Renal cortex interstitium (tissue), 15 donors: ENCODE measurements at places on chromosomes 2 and 18. TPM values are rescaled to one million over a fixed set of nuclear protein-coding genes. Genes with fewer than 3 reads are reported as not detected.

The ACTG2 gene
- polyA plus RNA-seq, result 0.50 TPM

The SULT1C2 gene
- 54.9 TPM for polyA plus RNA-seq

The TACR1 gene
- 1.1 TPM for polyA plus RNA-seq

The CCDC74B gene
- 14.1 TPM for polyA plus RNA-seq

The CFC1 gene
- polyA plus RNA-seq, result not detected

DNA sequence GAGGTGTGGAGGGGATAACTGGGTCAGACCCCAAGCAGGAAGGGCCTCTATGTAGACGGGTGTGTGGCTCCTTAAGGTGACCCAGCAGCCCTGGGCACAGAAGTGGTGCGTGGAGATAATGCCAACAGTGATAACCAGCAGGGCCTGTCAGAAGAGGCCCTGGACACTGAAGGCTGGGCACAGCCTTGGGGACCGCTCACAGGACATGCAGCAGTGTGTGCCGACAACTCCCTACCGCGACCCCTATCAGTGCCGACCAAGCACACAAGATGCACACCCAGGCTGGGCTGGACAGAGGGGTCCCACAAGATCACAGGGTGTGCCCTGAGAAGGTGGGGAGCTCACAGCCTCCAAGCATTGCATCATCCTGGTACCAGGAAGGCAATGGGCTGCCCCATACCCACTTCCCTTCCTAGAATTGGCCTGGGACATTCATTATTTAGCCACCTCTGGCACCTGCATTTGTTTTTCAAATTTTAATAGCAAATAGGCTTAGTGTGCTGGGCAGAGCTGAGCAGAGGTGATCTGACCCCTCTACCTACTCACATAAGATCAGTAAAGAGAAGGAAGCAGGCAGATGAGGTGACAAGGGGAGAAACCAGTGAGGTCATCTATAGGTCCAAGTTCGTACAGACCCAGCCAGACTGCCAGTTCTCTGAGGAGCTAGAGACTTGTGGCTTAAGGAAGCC is 55.2 kb downstream of the BCL11A start:
- no peak for DNase-seq

GRCh38 chr2:233131936-233132720 is 72.0 kb downstream of the INPP5D start:
- no peak for DNase-seq

GRCh38 chr2:178830451-178830850 is 23.2 kb upstream of the TTN start:
- DNase-seq, result no peak

DNA sequence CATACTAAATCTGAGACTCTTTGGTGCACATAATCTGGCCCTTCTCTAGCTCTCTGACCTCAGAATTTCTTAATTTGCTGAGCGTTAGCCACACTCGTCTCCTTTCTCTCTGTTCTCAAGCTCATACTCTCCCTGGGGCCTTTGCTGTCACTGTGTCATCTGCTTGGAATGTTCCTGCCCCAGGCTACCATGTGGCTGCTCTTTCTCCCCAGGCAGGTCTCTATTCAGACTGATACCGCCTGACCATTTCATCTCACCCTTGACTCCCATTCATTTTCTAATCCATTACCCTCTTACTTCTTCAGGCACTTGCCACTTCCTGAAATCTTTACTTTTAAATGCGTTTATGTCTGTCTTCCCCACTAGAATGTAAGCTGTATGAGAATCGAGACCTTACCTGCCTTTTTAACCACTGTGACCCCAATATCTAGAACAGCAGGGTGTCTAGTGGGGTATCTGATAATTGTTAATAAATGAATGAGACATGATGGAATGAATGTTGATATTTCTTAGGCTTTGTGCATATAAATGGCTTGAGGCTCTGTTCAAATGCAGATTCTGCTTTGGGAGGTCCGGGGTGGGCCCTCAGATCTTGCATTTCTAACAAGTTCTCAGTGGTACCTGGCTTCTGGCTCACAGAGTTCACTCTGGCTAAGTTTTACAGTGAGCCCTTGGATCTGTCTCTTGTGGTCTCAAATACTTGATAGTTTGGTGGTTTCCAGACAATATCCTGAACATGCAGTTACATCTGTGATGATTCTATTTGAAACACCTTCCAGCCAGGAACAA is 89.9 kb upstream of the EPC2 start:
- DNase-seq, result no peak

- no peak for DNase-seq
Measured at GRCh38 chr2:239990966-239991365, 34.2 kb downstream of the NDUFA10 start.

DNA sequence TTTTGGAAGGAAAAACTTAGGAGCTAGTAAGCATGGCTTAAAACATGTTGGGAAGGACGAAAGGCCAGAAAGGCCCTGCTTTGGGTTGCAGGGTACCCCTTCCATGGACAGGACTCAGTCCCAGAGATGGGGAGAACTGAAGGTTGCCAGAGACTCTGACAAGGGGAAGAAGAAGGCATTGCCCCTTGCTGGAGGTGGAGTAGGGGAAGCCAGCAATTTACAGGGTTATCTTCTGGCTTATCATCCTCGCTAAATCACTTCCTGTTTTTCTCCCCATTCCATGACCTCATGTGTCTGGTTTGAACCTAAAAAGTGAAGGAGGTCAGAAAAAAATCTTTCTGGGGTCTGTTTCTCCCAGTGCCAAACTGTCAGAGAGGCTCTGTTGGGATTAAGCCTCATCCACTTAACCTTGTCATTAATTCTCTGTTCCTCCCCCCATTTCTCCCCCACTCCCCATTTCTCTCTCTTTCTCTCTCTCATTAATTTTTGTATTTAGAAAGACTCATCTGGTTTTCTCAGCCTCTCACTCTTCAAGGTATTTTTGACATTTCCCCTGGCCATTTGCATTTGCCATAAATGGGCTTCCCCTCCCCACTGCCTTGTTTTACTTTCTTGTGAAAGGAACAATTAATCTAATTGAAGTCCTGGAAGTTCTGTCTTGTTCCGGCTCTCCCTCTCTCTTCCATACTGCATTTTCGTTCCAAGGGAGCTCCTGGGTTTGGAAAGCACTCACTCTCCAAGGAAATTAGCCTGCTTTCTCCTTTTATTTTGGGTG is 17.4 kb downstream of the NRP2 start:
- DNase-seq, result no peak

DNA sequence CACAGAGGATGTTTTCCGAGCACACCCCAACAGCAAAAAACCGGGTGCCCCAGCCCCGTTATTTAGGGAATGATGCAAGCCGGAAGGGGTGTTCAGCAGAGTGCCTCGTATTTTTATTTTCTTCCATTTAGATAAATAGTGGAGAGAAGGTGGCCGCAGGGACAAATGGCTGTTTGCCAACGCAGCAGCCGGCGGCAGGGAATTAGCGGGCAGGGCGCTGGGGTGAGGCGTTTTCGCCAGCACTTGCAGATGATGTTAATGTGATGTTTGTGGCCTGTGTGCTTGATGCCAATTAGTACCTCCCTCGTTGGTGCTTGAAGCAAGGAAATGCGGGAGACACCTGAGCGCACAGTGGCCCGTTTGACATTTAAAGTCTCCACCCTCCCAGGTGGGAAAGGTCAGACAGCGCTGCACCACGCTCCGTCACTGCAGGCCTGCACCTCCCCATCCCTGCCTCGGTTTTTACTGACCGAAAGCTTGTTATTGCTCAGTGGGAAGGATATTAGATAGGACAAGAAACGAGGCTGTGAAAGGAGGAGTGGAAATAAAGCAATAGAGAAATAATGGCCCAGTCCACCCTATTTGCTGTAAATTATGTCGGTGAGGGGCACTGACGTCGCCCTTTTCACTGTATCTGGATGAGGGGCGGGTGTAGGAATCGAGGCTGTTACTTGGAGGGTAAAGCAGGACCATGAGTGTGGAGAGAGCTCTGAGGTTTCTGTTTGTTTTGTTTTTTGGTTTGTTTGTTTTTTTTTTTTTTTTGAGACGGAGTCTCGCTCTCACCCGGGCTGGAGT is 39.1 kb downstream of the NFATC1 start:
- DNase-seq, result no peak

DNA sequence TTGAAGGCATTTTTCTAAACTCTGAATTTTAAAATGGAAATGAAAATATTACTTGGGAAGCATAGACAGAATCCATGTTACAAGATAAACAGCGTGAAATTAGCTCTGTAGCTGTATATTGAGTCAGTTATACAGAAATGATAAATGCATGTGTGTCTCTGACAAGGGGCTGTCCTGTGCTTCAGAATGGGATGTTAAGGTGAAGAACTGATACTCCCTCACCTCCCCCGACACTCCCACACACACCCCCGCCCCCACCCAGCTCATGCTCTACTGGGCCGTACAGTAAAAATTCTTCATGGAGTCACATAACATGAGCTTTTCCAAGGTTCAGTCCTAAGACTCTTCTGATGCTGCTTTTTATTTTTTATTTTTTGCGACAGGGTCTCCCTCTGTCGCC is 869 bp upstream of the THUMPD2 start:
- peak; percentile 33 for DNase-seq

DNA sequence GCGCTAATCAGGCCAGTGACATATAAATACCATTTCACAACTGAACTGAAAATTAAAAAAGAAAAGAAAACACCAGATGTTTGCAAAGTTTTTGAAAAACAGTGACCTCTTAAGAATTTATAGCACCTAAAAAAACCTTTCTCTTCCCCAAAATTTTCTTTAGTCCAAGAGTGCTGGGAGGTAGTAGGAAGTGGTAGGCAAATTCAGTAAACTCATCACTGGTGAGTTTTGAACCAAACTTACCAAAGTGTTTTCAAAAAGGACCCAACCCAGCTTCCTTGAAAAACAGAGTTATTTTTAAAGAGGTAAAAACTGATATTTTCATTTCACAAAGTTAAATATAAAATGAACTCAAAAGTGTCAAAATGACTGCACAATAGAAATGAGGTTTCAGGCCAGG is 90.4 kb downstream of the TMEM247 start:
- no peak for DNase-seq

- DNase-seq, result no peak
Measured at GRCh38 chr2:123695426-123695825, 329.7 kb upstream of the CNTNAP5 start.
